Glomerular endothelial cell (primary cell): ENCODE measurements at places on chromosomes 3 and 15. TPM values are rescaled to one million over a fixed set of nuclear protein-coding genes. Genes with fewer than 3 reads are reported as not detected.

- no peak for DNase-seq
Observed at GRCh38 chr3:114455432-114455831, 161.6 kb downstream of the TIGIT start.

- DNase-seq, result no peak
Observed at GRCh38 chr15:78034495-78035191, 42.9 kb downstream of the TBC1D2B start.

DNA sequence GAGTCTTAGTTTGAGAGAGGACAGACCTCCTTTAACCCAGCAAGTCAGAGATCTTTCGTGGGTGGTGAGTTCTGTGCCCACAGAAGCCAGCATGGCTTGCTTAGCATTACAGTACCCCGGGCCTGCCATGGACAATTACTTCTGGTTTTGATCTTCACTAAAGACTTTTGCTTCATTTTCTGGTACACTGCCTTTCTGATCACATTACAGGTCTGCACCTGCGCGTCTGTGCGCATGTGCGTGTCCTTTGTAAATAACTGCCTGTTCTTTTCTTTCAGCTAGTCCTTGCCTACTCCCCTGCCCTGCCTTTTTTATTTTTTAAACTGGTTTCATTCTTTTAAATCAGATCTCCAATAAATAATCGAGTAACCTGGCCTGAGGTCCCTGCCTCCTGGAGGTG, 57.1 kb upstream of the CMTM8 start:
- DNase-seq, result no peak

GRCh38 chr15:90677807-90678790, 39.0 kb upstream of the BLM start:
- no peak for DNase-seq

CPEB1 gene
- not detected in 2 replicates for total RNA-seq

DNA sequence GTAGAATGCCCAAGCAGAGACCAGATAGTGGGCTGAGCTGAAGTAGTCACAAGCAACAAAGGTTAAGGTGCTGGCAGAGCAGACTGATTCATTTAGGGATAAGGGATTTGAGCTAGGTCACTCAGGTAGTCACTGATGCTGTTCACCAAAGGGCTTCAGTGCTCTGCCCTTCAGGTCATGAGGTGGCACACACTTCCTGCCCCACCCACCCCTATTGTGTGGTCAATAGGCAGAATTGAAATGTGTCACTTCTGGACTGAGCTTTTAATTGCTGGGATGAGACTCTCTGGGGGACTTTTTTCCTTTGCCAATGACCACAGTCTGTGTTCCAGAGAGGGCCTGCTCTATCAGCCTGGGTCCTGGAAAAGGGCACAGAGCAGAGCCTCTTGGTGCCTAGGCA, 2.9 kb upstream of the DIS3L start:
- DNase-seq, result no peak

GRCh38 chr3:140748903-140749302, 71.0 kb downstream of the TRIM42 start:
- no peak for DNase-seq

GRCh38 chr3:65781594-65781993, 257.1 kb downstream of the MAGI1 start:
- DNase-seq, result no peak

DNA sequence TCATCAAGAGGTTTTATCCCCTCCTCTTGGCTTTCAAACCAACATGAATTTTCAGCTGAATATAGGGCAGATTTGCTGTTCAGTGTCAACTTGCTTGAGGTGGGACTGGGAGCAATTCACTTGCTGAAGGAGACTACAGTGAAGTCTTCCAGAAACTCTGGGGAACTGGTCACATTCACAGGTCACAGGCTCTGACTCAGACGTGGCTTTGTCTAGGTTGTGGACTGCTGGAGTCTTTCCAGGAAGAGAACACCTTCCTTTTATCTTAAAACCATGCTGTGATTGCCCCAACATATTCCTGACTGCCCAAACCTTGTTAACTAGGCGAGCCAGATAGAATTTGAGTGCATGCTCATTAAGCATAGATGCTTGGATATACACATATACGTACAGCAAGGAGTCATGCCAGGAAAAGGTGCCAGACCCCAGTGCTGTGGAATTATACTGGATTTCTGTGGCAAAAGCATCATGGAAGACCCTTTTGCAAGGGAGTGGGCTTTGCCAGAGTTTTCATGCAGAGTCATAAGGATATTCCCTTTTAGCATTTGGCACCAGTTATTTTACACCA, 399.1 kb upstream of the TBL1XR1 start:
- DNase-seq, result no peak

GRCh38 chr3:52429031-52429430, 15.9 kb downstream of the SEMA3G start:
- DNase-seq, result no peak

DNA sequence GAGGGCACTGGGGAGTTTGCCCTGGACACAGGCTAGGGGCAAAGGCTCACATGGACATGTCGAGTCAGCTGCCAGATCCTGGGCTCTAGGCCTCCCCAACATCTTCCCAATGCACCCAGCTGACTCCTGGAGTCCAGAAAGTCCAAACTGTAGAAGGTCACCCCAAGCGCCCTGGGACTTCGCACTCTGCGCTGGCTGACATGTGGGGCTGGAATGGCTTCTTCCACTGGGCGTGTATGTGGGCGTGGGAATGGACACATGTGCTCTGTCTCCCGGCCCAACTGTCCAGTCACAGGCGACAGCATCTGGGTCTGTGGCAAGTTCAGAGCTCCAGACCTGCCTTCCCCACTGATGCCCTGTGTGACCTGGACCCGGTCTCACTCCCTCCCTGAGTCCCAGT, 13.2 kb upstream of the FURIN start:
- no peak for DNase-seq

CYP8B1 gene
- not detected in 2 replicates for total RNA-seq

- DNase-seq, result no peak
Observed at GRCh38 chr15:61831505-61831921, 228.7 kb downstream of the VPS13C start.

DNA sequence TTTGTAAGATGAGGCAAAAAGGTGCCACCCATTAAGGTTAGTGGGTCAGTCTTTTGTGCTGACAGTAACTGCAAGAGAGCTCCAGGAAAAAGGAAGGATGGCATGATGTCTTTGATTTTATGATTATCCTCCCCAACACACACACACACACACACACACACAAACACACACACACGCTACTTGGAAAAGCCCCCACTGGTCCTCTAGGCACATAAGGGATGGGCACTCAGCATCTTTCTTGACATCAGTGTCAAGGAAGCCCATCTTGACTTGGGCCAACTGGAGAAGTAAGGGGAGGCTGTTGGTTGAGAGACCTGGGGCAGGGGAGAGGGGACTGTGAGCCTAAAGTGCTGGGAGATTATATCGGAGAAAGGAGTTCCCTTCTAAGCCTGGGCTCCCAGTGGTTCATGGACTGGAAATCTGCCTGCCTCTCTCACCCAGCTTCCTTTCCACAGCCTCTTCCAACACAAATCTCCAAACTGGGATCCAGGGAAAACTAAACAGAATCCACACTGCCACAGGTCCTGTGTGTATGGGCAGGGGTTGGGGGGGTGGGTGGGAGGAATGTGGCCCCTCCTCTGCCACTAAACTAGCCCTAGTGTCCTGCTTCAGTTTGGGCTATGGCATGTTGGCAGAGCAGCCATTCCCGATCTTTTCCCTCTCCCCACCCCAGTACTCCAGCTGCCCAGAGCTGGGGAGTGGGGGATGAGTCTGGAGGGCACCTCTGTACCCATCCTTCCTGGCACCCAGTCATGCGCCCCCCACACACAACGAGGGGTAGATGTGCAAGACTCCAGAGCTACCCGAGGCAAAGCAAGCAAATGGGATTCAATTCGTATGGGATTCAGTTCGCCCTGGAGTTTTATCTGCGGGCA, 1.6 kb downstream of the AMOTL2 start:
- DNase-seq, result no peak

DNA sequence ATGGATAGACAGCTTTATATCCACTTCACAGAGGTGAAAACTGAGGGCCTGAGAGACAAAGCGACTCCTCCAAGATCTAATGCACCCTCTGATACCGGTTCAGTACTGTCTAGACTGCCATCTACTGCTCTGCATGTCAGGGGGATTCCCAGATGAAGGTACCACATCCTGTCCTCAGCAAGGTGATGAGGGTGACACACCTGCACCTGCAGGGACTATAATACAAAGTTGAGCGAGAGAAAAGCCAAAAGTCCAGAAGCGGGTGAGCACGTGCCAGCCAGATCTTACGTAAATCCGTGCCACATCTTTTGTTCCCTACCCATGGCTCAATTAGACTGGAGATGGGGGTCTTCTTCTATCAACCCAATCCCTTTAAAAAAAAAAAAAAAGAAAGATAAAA, 32.4 kb upstream of the HES1 start:
- DNase-seq, result no peak

ETV5 gene
- total RNA-seq, result 20.4 and 25.9 TPM in 2 replicates

- DNase-seq, result no peak
Observed at GRCh38 chr3:38598791-38599190, 50.7 kb downstream of the SCN5A start.

GRCh38 chr3:73447111-73447510, 177.6 kb downstream of the PDZRN3 start:
- no peak for DNase-seq
